CD14-positive monocyte (primary cell): ENCODE measurements at places on chromosomes 7 and 10. TPM values are rescaled to one million over a fixed set of nuclear protein-coding genes. Genes with fewer than 3 reads are reported as not detected.

SFTPA1 gene
- not detected for polyA plus RNA-seq

PNLIP gene
- polyA plus RNA-seq = not detected in 2 replicates

GRCh38 chr7:157763279-157764000, 426.6 kb downstream of the DNAJB6 start:
- no peak for DNase-seq

DNA sequence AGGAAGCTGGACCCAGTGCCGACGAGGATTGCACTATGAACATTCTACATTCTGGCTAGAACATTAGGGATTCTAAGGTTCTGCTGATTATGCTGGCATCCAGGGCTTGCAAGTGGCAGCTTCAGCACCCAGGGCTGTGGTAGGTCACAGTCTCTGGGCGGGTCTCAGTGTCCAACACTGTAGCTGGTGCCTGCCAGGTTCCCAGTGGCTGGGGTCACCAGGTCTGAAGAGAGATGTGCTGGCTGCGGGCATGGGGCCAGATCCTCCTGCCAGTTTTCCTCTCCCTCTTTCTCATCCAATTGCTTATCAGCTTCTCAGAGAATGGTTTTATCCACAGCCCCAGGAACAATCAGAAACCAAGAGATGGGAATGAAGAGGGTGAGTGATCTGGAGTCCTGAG, at the start of gene PTTG1IP2:
Gene PTTG1IP2 (plus strand): TSS at position 86 of the 400 bp plus-strand sequence. CDS start 148 bp downstream, at position 234.
- no peak for DNase-seq

GRCh38 chr7:50355817-50356178, 51.3 kb downstream of the IKZF1 start:
- no peak for DNase-seq
